ENCODE measurements at places on chromosomes 12 and 14.

DNA sequence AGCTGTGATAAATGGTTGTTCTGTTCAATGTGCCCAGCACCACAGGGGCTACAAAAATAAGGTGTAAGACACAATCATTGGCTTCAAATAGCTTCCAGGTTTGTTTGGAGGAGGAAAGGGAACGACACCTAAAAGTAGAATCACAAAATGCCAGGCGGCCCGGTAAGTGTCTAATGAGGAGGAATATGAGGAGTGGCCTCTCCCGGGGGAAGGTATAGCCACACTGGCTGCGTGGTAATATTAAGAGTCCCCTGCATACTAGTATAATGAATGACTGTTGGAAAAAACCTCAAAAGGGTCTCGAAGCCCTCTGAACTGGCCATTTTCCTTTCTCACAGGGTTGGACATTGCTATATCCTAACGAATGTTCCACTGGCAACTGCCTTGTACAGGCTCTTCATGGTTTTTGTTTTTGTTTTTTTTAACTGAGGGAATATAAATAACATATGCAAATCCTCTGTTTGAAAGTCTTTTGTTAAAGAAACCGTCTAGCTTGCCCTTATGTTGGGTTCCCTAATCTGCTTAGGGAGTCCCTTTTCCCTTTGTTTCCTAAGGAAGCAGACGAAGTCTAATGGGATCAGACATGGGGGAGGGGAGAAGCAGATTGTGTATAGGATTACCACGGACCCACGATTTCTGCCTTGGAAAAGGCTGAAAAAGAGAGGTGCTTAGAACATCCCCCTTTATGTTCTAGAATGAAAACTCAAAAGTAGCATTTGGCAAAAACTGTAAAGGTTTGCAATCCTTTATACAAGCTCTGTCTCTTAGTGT lies 4.2 kb downstream of the CCDC60 start:
- no peak for DNase-seq

DNA sequence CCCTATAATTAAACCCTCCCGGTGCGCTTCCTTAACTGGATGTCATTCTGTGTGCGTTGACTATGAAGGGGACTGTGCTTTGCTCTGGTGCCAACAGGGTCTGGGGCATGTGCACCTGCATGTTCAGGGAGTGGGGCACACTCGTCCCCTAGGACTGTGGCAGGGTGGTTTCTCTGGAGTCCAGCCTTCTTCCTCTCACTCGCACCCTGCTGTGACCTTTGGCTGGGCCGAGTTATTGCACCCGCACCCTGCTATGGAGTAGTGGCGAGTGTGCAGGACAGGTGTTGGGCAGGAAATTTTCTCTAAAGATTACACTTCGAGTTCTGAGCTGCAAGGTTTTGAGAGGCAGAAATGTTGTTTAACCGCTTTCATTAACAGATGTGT lies 138.9 kb downstream of the PLXNC1 start:
- DNase-seq, result no peak

GRCh38 chr12:46265102-46265501 lies 3.7 kb downstream of the SLC38A1 start:
- no peak for DNase-seq

GRCh38 chr12:113325916-113326315 lies 9.0 kb downstream of the SLC8B1 start:
- DNase-seq, result no peak

DNA sequence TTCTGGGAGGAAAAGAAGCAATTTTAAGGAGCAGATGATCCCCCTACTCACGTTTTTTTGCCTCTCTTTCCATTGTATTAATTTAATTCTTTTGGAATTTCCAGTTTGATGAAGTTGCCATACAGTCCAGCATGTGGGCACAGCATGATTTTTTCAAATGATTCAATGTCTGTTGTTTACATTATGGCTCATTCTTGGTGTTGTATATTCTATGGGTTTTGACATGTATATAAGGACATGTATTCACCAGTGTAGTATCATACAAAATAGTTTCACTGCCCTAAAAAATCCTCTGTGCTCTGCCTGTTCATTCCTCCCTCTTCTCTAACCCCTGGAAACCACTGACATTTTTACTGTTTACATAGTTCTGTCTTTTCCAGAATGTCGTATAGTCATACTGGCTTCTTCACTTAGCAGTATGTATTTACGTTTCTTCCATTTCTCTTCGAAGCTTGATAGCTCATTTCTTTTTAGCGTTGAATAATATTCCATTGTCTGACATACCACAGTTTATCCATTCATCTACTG lies 13.3 kb upstream of the KLHDC2 start:
- no peak for DNase-seq
